ENCODE measurements at places on chromosomes 16 and 17.

- no peak for DNase-seq
Measured at GRCh38 chr17:49074851-49075540, 57.6 kb upstream of the B4GALNT2 start.

DNA sequence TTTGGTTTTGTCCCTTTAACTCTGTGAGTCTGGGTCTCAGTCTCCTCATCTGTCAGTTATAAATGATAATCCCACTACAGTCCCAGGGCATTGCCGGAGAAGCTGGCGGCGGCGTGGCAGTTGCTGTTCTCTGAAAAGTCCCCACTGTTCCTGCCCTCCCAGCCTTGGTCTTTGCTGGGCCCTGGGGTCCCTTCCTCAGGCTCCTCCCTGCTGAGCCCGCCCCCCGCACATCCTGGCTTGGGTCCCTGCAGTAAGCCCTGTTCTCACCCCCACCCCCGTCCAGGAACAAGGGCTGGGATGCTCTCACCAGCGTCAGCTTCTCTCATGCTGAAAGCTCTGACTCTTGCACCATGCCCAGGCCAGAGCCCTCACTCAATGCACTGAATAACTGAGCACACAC lies 35.3 kb upstream of the PEMT start:
- no peak for DNase-seq

- DNase-seq = no peak
Measured at GRCh38 chr17:45800816-45801215, 16.7 kb downstream of the CRHR1 start.

DNA sequence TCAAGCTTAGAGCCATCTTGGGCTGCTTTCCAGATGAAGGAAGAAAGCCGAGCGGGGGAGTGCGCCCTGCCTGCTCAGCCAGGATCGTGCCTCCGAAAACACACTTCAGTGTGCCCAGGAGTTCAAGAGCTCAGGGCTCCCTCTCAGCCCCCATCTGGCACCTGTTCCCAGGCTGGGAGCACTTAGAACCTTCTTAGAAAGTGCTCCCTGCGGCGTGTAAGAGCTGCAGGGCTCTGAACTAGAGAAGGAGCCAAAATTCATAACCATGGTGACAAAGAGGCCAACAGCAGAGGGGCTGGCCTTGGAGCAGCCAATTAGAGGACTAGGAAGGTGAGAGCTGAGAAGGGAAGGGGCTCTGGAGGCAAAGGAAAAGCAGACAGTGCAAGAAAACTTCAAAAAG lies 59.0 kb upstream of the TNRC6C start:
- DNase-seq = no peak

DNA sequence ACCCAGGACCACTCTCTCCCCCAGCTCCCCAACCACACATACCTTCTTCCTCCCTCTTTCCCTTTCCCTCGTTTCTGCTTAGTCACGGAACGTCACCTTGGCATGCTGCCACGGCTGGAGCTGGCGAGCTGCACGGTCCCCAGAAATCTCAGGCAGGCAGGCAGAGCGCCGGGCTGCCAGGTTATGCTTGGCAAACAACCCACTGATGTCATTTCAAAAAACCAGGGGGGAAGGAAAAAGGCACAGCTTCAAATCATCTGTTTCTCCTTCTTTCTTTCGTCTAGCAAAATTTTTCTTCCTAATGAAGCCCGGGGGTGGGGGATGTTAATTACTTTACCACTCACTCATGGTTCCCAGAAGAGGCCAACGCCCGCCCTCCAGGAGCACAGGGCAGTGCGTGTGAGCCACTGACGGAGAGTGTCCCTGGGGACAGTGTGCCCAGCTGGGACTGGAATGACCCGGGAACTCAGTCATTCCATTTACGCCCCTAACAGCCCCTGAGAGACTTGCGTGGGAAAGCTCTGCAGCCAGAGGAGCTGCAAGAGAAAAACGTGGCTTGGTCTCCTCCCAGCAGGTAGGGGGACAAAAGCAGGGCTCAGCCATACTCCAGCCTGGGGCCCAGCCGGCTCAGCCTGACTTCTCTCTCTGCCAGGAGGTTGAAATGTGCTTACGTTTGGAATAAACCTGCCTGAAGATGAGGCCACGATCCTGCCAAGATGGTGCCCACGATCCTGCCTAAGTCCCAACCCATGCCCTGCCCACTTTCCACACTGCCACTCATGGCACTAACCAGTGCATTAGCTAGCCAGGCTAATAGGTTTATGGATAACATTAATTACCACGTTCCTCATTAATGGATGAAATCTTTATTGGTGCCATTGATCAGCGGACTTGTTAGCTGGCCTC lies 198.9 kb downstream of the ZFHX3 start:
- DNase-seq = no peak

GRCh38 chr17:13078591-13079385 lies 61.0 kb upstream of the ELAC2 start:
- DNase-seq = no peak

- DNase-seq = no peak
Measured at GRCh38 chr17:4610162-4610561, 25.8 kb downstream of the SMTNL2 start.

DNA sequence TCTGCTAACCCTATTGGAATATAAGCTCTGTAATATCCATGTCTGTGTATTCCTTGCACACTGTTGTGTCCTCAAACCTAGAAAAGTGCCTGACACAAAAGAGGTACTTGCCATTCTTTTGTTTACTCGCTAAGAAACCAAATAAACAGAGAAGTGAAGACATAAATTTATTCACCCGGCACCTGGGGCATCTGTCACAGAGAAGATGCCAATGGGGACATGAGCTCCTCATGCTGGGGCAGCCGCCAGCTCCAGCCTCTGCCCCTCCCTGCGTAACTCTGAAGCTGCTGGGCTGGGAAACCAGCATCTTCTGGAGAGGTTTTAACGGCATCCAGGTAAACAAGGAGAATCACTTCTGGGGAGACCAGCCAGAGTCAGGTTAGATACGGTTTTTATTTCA lies 15.1 kb upstream of the CDRT4 start:
- DNase-seq = no peak

DNA sequence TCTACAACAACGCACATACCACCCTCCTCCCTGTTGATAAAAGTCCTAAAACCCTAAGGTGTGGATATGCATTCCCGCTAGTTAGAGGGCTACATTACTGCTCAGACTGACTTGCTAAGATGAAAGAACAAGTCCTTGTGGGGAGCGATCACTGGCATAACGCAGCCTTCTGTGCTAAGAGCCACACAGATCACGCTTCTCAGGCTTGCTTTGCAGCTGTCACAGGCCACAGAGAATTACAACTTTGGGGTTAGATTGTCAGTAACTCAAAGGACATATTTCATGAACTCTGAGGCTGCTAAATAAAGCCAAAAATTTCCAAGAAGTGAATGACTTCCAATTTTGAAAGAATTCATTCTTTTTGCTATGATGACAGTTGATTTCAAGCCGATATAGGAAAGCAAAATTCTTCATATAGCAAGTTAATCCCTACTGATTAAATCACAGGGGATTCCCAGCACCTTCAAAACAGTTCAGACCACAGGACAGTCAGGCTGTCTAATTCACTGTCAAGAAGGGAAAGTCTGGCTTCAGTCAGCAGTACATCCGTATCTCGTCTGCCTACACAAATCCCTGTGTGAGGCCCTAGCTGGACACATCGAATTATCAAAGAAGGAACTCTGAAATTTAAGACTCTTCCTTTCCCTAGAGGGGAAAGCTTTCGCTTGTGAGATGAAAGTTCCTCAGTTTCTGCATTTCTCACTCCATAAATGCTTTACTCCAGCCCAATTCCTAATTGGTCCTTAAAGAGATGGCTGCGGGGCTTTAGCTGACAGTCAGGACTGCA lies 107.1 kb downstream of the VPS53 start:
- DNase-seq = no peak

- no peak for DNase-seq
Measured at GRCh38 chr16:30535106-30535776, 583 bp upstream of the ZNF747 start.

DNA sequence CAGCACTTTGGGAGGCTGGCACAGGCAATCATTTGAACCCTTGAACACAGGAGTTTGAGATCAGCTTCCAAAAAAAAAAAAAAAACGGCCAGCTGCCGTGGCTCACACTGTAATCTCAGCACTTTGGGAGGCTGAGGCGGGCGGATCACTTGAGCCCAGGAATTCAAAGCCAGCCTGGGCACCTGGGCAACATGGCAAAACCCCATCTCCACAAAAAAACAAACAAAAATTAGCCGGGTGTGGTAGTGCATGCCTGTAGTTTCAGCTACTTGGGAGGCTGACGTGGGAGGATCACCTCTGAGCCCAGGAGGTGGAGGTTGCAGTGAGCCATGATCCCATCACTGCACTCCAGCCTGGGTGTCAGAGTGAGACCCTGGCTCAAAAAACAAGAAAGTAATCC lies 39.0 kb downstream of the GRB2 start:
- no peak for DNase-seq

GRCh38 chr16:84959784-84960417 lies 51.4 kb downstream of the ZDHHC7 start:
- no peak for DNase-seq

DNA sequence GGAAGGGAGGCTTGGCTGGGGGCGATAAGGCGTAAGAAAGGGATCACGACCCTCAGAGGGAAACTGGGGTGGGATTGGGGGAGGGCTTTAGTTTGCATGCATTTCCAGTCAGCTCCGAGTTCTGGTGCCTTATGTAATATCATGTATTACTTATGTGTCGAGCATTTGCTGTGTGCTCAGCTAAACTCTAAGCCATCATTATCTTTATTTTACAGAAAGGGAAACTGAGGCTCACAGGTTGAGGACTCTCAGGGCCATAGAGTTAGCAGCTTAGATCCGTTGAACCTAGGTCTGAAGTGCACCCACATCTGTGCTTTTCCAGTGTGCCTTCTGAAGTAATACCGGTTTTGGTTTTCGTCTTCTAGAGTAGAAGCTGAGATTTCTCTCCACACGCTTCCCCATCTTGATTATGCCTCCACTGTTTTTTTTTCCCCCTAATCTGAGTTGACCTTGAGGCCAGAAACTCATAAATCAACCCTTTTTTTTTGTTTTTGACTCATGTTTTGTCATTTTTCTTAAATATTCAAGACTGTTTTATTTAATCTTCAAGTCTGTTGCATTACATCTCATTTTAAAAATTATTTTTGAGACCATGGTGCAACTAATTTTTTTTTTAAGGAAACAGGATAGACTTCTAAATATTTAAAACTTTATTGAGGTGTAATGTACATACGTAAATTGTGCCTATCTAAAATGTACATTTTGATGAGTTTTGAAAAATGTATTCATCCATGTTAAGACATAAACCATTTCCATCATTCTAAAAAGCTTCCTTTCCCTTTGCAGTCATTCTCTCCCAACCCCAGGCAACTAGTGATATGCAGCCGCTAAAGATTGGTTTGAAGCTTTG lies 741 bp downstream of the CYB5B start:
- no peak for DNase-seq

- DNase-seq = no peak
Measured at GRCh38 chr17:78242024-78242742, 10.8 kb downstream of the TMEM235 start.

DNA sequence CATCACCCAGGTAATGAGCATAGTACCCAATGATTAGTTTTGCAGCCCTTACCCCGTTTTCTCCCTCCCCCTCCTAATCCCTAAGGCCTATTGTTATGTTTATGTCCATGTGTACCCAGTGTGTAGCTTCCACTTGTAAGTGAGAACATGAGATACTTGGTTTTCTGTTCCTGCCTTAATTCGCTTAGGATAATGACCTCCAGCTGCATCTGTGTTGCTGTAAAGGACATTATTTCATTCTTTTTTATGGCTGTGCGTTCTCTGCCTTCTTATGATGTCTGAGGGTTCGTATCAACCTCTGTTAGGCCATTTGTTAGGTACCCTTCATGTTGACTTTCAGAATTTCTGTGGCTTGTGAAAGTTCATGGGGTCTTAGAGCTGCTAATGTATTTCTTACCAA lies 31.0 kb downstream of the CTCF start:
- DNase-seq = no peak

GRCh38 chr17:17350491-17351355 lies 47.5 kb downstream of the NT5M start:
- DNase-seq = no peak

GRCh38 chr16:53061701-53062159 lies 6.9 kb downstream of the CHD9 start:
- no peak for DNase-seq

All from activated CD4-positive, alpha-beta T cell treated with anti-CD3 and anti-CD28 coated beads, Interleukin-2, amount 50 U/mL, for 1 hour (primary cell).